Small intestine (tissue), 16 donors: ENCODE measurements at places on chromosomes 13 and 19. TPM values are rescaled to one million over a fixed set of nuclear protein-coding genes. Genes with fewer than 3 reads are reported as not detected.

DNA sequence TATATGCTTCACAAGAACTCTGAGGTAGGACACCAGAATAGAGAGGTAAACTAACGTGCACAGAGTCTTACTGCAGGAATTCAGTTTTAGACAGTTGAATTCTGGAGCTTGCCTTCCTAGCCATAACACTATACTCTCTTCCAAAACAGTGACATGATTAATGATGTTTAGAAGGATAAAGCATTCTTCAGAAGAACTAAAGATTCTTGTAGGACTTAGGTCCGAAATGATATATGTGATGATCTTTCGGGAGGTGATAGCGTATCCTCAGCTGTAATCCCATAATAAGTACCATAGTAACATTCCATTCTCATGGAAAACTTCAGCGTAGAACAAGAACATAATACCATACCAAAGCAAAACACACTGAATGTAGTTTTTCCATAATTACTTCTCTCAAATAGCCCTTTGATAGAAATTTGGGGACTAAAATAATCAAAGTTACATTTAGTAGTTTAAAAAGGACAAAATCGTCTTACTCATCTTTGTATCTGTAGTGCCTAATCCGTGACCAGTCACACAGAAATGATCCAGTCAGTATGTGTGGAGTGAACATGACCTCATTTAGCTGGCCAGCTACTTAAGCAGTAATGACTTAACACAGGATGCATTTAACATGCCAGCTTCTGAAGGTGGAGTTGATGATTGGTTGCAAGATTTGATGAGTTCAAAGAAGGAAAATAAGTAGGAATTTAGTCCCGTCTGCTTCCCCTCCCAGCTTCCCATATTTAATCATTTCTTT, 38.4 kb downstream of the PIBF1 start:
- H3K4me3 ChIP-seq: no peak overlapping the region
- no peaks in the 10 kb centered on the region for H3K36me3 ChIP-seq
- no peak for DNase-seq
- no peak overlapping the region for H3K27ac ChIP-seq

DNA sequence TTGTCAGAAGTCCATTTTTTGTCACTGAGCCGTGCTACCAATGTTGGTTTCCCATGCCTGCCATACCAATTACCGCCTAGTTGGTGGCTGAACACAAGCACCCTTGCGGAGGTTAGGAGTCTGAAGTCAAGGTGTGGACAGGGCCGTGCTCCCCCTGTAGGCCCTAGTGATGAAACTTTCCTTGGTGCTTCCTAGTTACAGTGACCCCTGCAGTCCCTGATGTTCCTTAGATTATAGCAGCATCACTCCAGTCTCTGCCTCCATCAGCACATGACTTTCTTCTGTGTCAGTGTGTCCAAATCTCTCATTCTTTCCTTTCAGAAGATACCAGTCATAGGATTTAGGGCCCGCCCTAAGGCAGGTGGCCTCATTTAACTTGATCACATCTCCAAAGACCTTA, 99.0 kb downstream of the MYO16 start:
- no peaks in the 10 kb centered on the region for H3K4me1 ChIP-seq
- H3K27ac ChIP-seq: no peak overlapping the region
- no peaks in the 10 kb centered on the region for H3K27me3 ChIP-seq
- H3K4me3 ChIP-seq: no peak overlapping the region

Gene SPRED3
- 2.5 TPM for polyA plus RNA-seq

Gene PDX1
- polyA plus RNA-seq: 47.6 TPM
